ENCODE measurements at places on chromosomes 6 and 20. TPM values are rescaled to one million over a fixed set of nuclear protein-coding genes. Genes with fewer than 3 reads are reported as not detected.

DNA sequence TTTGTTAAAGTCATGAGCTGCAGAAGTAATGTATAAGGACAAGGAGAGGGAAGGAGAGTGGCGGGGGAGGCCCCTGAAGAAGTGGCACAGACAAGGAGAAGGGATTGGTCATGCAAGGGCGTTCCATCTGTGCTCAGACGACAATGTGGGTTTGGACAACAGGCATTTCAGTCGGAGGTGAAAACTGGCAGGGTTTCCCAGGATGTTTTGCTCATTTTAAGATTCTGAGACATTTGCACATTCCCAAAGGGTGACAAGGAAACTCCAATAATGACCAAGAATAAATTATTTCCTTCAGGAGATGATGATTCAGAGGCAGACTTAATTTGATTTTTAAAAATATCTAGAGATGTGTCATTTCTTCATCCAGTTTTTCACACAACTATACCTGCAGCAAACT, 181.8 kb downstream of the HIVEP2 start:
- DNase-seq: no peak

BLCAP gene
- 149 TPM for total RNA-seq

DNA sequence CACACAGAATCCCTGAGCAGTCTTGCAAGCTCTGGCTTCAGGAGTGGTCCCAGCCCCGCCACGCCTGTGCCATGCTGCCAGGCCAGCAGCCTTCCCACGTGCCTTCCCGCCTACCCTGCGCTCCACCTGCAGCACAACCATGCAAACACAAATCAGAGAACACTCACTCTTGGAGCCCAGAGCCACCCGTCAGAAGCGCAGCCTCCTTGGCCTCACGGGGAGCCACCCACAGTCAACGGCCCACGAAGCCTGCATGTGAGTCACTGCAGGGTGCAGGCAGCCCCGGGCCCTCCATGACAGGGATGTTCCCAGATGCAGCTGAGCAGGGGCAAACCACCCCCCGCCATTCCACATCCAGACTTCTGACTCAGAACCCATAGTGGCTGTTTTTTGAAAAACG, 217.0 kb downstream of the DLL1 start:
- DNase-seq: no peak

GRCh38 chr6:94215552-94215951, 796.2 kb upstream of the EPHA7 start:
- no peak for DNase-seq

GRCh38 chr20:24622856-24623255, 153.4 kb downstream of the SYNDIG1 start:
- peak; percentile 48 for DNase-seq

Data from tongue (tissue), 3 donors.